ENCODE measurements at places on chromosomes 7 and 10.

GRCh38 chr10:122018491-122018890, 29.5 kb downstream of the TACC2 start:
- DNase-seq = no peak

DNA sequence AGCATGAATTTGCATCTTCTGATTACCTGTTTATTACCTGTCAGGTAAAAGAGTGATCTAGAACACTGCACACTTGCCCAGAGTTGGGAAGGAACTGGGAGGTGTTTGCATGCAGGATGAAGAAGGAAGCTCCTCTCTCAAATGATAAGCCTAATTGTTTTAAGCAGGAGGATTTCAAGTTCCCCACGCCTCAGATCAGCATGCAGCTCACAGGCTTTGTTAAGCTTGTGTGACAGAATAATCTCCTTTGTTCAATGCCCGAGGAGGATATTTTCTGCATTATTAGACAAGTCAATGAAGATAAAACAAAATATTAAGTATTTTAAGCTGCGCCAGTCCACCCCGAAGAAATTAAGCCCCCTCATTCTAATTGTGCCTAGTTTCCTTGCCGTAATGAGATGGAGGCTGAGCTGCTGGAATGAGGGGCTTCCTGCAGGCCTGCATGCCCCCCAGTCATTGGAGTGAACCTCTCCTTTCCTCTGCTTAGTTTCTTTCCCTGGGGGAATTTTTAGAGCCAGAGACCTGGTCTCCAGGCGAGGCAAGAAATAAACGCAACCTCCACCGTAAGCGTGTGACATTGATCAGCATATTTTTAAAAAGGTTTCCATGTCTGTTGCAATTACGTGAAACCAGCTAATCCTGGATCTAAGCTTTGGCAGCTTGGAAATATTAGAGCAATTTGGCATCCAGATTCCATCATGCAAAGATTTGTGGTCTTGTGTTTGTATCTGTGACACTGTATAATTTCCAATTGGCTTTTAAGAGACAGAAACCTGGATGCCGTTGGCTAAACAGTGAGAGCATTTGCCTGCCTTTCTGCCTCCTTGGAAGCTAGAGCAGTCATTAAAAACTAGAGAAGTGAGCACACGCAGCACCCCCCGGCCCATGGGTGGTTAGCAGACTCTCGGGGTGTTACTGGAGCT, 376.0 kb downstream of the GALNT17 start:
- no peak for DNase-seq

DNA sequence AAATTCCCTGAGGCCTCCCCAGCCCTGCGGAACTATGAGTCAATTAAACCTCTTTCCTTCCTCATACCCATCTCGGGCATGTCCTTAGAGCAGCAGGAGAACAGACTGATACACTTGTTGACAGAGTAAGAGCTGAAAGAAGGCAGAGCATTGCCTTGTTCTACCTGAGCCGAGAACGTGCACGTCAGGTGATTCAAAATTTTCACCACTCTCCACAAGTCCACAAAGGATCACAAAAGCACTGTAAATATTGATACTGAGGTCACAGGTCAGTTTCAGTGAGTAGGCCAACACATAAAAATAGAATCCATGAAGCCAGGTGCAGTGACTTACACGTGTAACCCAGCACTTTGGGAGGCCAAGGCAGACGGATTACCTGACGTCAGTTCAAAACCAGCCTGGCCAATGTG, 27.8 kb downstream of the DCLRE1C start:
- no peak for DNase-seq

DNA sequence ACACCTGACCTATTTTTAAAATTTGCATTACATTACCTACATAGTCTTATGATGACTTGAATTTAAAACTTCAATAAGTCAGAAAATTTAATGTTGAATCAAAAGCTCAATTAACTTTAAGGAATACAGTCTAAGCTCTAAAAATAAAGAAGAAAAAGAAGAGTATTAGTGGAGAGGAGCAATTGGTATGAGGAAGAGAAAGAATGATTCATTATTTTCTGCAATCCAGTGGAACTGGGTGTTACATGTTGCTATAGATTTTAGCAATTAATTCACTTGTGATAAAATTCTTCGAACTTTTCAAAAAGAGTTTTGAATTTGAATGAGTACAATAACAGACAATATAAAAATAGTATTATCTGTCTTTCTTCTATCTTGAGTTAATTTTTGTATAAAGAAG, 158.9 kb upstream of the POT1 start:
- no peak for DNase-seq

DNA sequence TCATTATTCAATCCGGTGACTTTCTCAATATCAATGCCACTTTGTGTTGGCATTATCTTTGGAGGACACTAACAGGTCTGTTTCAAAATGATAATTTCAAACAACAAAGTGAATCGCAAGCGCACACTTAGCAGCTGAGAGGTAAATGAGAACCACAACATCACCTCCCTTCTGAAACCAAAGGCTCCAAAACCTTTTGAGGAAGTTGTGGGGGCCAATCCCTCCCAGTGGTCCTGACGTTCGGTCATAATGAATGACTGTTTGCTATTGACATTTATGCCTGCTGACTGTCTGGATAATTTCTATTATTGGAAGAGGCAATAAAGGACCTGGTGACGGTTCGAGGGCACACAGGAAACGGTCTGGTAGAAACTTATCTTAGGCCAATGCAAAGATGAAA, 1.8 kb downstream of the ADARB2 start:
- DNase-seq = no peak
